Lung (tissue), 17 donors: ENCODE measurements at places on chromosomes 12 and 14. TPM values are rescaled to one million over a fixed set of nuclear protein-coding genes. Genes with fewer than 3 reads are reported as not detected.
A peak's percentile ranks its signal among the peaks of the same experiment; 100 is the strongest.

DNA sequence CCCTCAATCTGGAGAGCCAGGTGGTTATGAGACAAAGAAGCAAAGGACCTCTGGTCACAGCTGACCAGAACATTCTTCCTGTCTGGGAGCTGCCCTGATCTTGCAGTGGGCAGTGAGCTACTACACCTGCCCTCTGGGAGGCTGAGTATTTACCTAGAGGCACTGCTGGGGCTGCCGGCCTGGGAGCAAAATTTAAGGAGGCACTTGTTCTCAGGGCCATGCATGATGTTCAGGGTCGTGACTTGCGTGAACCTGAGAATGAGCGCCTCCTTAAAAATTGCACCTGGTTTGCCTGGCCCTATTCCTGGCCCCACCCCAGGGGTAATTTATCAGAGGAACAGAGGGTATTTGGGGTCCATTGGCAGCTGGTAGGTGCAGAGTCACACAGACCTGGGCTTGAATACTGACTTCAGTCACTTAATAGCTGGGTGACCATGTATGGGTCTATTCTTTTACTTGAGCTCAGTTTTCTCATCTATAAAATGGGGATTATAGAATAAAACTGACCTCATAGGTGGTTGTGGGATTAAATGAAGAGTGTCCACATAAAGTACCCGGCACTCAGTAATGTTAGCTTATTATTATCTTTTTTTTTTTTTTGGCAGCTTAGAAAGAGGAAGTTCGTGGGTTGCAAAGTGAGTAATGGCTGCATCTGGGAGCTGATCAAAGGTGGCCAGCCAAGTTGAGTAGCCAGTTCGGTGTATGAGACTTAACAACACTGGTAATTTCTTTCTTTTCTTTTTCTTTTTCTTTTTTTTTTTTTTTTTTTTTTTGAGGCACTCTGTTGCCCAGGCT is 107.4 kb upstream of the MED13L start:
- H3K4me3 ChIP-seq, result no peak overlapping the region
- no peak for DNase-seq
- no peak overlapping the region for H3K27ac ChIP-seq
- no peaks in the 10 kb centered on the region for H3K36me3 ChIP-seq

DNA sequence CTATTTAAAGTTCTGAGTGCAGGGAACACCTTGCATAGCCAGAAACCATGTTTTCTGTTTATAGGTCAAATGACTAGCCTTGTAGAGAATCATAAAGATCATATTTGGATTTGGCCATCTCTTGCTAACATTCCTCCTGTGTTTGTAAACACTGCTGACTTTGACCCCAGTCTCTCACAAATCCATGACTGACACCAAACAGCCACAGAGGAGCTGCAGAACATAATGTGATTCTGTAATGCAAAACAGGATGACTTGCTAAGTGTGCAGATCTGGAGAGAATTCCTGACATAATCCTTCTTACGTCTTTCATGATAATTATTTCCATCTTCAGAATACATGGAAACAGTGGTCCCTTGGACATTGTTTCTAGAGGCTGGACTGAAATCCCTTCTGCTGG is 211.8 kb downstream of the BMP4 start:
- no peak overlapping the region for H3K4me3 ChIP-seq
- H3K4me1 ChIP-seq, result no peaks in the 10 kb centered on the region
- no peaks in the 10 kb centered on the region for H3K36me3 ChIP-seq
- peak; percentile 21 for DNase-seq
- no peaks in the 10 kb centered on the region for H3K27me3 ChIP-seq

GRCh38 chr12:114500775-114501473 is 95.0 kb upstream of the TBX5 start:
- peaks cover 22% of the 10 kb centered on the region for H3K4me1 ChIP-seq
- no peak overlapping the region for H3K27ac ChIP-seq
- DNase-seq, result peak; percentile 63
- H3K36me3 ChIP-seq, result no peaks in the 10 kb centered on the region
- H3K4me3 ChIP-seq, result no peak overlapping the region
- H3K27me3 ChIP-seq, result peaks cover 5% of the 10 kb centered on the region

GRCh38 chr14:22802860-22803686 is 12.2 kb downstream of the SLC7A7 start:
- no peaks in the 10 kb centered on the region for H3K4me1 ChIP-seq
- no peaks in the 10 kb centered on the region for H3K27me3 ChIP-seq
- no peak for DNase-seq
- H3K27ac ChIP-seq, result no peak overlapping the region
- H3K36me3 ChIP-seq, result no peaks in the 10 kb centered on the region
- no peak overlapping the region for H3K4me3 ChIP-seq

The PPP1R1A gene
- total RNA-seq, result 0.98 TPM

The B4GALNT1 gene
- total RNA-seq, result 0.51 TPM
